ENCODE measurements at places on chromosomes 6 and 20.

- no peak for DNase-seq
Measured at GRCh38 chr6:161189891-161190290, 84.0 kb downstream of the AGPAT4 start.

DNA sequence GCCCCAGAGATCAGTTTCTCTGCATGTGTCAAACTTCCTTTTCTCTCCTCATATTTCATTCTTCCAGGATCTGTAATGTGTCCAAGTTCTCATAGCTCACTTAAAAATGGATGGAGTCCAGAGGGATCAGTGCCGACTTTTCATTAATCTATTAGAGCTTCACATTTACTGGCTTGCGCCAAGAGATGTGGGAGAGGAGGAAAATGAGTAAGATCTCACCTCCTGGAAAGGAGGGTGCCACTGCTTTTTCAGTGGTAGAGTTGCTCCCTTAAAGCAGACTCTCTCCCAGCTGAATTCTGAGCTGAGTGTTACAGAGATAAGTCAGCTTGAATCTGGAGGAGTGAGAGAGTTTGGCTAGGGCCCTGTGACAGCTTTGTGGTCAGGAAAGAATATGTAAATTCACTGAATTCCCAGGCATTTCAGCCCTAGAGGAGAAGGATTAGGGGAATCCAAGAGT is 175.9 kb downstream of the SOX4 start:
- peak; percentile 67 for DNase-seq

GRCh38 chr6:136288566-136289326 is 900 bp downstream of the BCLAF1 start:
- peak; percentile 93 for DNase-seq

- DNase-seq: no peak
Measured at GRCh38 chr6:5626727-5627426, 365.6 kb downstream of the FARS2 start.

DNA sequence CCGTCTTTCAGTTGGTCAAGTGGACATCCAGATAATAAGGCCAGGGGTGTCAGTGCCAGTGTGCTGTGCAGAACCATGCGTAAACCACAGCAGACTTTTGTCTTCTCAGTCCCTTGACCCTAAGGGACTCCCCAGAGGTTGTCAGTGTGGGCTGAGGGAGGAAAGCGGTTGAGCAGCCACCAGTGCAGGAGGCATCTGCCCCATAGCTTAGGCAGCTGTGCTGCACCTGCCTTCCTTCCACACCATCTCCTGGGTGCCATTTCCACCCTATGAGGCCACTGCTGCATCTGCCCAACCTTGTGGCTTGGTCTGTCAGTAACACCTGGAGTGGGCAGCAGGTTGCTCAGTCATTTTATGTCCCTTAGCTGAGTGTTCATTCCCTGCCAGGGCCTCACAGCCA is 26.0 kb downstream of the PRPF6 start:
- DNase-seq: no peak

DNA sequence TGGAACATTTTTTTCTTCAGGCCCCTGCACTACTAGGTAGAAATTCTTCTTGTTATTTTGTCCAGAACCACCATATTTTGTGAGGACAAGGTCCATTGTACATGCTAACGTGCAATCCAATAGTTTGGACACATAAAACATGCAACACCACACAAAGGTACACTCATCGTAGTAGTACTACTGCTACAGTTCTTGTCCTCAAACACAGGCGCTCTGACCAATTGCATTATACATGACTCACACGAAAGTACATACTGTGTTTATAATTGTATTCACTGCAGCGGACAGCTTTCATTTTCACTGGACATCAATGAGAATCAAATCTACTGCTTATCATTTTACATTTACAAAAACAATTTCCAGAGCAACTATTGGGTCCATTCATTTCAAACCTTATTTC is 15.3 kb upstream of the SMLR1 start:
- DNase-seq: no peak

DNA sequence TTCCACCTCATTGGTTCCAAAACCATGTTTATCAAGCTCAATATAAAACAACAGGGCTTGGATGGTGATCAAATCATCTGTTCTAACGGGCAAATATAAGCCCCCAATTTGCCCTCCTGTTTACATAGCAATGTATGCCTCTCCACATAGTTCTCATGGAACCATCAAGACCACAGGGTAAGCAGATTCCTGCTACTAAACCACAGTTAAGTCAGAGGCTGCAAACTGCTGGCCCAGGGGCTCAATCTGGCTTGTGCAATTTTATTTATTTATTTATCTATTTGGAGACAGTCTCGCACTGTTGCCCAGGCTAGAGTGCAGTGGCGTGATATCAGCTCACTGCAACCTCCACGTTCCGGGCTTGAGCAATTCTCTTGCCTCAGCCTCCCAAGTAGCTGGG is 18.9 kb upstream of the MTHFD1L start:
- no peak for DNase-seq

GRCh38 chr6:562052-562676 is 94.7 kb downstream of the HUS1B start:
- DNase-seq: no peak

DNA sequence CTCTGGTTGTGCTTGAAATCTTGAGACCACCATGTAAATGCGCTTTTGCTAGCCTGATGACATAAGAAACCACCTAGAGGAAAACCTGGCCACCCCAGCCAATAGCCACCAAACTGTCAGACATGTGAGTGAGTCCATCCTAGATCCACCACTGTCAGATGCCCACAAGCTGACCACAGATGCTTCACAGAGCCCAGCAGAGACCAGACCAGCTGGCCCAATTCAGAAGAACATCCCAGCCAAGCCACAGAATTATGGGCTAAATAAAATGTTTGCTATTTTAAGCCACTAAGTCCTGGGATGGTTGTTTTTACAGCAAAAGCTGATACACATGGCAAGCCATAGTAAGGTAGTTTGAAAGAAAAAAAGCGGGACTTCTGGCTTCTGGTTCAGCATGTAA is 425.3 kb downstream of the KIF16B start:
- DNase-seq: no peak

DNA sequence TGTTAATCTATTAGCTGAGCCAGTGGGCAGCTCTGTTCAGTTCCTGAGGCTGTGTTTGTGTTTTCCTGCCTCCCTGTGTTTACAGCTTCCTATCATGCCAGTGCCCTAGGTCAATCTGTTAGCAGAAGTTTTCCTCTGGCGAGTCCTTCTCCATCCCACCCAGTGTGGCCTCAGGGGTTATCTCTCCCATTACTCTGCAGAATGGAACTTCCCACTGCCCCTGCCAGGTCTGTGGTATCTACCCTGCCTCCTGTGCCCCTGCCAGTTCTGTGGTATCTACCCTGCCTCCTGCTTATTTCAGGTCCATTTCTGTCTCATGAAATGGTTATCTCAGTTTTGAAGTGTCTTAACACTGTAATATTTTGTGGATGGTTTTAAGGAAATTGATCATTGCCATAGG is 63.1 kb downstream of the SLX4IP start:
- DNase-seq: no peak

GRCh38 chr20:63536997-63537524 is at the start of gene PTK6:
Gene PTK6 (minus strand): TSS chr20:63537376. CDS start chr20:63537314, 62 bp downstream.
- no peak for DNase-seq

GRCh38 chr6:157034436-157035230 is 257.5 kb downstream of the ARID1B start:
- DNase-seq: peak; percentile 22

All from amniotic stem cell (primary cell).